ENCODE measurements at places on chromosomes 2 and 18.

- no peak for DNase-seq
These were observed 144.5 kb downstream of the BCL11A start for GRCh38 chr2:60408811-60409530.

GRCh38 chr2:67579216-67579615, 182.1 kb downstream of the ETAA1 start:
- DNase-seq, result no peak

GRCh38 chr2:16035747-16036745, 95.7 kb downstream of the MYCN start:
- DNase-seq, result no peak

GRCh38 chr2:56314796-56315195, 131.0 kb downstream of the CCDC85A start:
- DNase-seq, result no peak

DNA sequence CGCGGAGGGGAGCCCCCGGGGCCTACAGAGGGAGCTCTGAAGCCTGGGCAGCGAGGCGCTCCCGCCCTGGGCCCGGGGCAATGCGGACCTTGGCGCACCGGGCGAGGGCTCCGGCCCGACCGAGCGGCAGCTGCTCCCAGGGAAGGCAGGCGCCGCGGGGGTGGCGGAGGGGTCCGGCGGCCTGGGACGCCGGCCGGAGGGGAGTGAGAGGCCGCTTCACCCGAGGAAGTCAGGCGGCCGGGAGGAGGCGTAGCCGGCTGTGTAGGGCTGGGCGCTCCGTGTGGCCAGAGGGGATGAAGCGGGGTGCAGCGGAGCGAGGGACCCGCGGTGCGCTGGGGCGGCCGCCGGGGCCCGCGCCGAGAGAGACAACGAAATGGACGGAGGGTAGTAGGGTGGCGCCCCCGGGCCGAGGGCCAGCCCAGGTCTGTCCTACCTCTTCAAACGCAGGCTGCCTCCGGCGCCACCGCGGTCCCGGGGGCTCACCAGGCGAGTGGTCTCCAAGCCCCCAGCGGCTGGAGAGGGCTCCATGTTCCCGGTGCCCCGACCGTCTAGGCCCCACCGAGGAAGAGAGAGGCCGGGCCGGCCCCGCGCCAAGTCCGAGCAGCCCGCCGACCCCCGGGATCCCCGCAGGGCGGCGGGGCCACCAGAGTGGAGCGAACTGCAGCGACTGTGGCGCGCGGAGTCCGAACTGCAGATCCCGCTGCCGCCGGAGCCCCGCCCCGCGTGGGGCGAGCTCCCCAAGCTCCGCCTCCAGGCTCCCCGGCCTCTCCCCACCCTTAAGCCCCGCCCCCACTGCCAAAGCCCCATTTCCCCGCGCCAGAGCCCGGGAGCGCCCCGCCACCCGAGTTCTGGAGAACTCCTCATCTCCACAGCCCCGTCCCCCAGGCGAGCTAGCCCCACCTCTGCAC, at the start of gene SLC30A3:
Gene SLC30A3 (minus strand): TSS at position 669 of the 908 bp plus-strand sequence. CDS start 141 bp downstream, at position 528.
- peak; percentile 74 for DNase-seq

DNA sequence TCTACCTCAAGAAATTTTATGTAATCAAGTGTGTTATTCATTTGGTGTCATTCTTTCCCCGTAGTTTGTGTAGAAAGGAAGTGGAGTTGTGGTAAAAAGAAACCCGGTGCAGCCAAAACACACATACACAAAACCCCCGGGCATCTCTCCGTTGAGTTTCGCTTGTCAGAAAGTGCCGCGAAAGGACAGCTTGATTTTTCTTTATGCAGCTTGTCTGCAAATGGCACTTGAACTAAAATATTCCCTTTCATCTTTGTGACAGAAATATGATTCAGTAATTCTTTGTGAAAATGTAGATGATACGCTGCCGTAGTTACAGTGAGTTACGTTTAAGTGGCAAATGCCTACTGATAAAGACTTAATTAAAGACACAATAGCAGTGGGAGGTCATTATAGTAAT, 268.8 kb upstream of the SPRED2 start:
- DNase-seq, result no peak

GRCh38 chr18:49052891-49053644, 102.3 kb upstream of the SMAD7 start:
- peak; percentile 35 for DNase-seq

DNA sequence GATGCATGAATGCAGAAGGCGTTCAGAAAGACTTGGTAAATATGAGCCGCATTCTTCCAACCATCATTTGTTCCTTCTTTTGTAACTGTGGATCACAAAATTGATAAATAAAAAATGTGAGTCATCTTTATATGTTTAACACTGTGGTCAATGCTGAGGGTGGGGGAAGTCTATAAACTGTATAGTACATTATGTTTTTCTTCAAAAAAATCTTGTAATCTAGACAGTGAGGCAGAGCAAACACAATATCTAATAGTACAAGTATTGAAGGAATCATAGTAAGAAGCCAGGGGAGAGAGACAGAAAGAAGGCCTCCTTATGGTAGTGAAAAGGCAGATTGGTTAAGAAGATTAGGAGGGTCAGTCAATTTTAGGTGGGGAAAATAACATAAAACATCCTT, 30.7 kb upstream of the CALCRL start:
- DNase-seq, result no peak

DNA sequence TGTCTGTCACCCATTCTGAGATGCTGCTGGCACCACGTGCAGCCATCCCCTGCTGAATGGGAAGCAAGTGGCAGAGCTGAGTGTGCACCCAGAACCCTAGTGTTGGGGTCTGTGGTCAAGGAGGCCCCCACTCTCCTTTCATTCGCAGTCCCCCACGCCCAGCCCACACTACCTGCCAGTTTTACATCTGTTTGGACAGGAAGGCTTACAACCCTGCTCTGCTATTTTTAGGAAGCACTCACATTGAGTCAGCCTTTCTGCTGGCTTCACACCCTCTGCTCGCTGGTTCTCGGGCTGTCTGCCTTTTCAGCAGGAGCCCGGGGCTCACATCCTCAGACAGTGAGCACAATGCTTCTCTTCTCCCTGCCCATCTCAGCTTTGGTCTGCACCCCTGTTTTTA, 10.7 kb upstream of the ADCY3 start:
- no peak for DNase-seq

GRCh38 chr2:20594957-20595356, 55.9 kb downstream of the HS1BP3 start:
- DNase-seq, result no peak
